Bronchial epithelial cell (primary cell): ENCODE measurements at places on chromosomes 4 and X.

DNA sequence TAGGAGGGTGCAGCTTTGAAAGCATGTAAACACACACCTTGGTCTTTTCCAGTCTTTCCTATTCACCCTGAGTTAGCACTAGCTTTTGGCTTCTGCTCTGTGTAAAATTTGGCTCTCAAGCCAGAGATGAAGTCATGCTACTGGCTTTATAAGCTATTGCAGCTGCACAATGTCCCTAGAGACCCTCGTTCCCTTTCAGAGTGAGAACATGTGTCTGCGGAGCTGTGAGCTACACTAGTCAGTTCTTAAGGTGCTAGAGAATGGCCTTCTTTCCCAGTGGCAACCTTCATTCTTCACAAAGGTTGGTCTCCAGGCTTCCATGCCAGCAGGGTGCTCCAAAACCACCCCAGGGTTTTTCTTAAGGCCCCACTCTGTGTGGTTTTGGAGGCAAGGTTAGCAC is 199.1 kb downstream of the SPATA18 start:
- DNase-seq, result no peak

DNA sequence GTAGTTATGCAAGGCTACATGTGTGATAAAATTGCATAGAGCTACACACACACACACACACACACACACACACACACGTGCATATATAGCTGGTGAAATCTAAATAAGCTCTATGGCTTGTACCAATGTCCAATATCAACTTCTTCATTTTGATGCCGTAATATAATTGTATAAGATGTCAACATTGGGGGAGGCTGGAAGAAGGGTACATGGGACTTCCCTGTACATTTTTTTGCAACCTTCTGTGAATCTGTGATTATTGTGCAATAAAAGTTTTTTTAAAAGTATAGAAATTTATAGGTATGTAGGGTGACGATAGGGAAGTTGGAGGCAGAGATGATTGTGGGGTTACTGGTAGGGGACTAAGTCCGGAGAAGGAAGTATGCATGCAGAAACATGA is 105.5 kb downstream of the HDAC8 start:
- DNase-seq, result no peak

DNA sequence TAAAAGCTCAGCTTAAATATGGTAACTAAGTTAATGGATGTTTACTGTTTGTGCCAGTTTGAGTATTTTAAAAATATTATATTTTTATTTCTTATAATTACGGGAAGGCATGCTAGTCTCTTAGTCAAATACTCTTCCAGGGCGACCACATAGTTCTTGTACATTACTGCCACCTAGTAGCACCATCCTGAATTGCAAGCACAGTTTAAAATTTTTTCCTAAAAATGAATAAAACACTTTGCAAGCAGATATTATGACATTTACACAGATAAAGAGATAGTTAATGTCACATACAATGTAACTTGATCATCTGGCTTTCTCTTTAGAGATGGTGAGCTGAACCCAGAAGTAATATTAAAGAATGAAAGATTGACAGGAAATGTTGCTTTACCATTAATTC is 11.5 kb downstream of the NDP start:
- no peak for DNase-seq

DNA sequence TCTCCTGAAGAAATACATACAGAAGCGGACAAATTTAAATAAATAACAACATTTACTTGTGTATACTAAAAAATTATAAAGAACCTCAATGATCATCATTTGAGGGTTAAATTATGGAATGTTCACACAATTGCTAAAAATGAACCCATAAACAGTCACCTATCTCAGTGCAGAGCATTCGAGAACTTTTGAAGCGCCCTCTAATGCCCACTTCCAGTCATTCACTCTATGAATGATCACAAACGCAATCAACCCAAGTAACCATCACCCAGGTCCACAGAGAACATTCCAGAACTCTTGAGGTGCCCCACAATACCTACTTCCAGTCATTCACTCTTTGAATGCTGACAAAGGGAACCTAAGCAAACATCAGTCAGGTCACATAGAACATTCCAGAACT is 103.5 kb upstream of the PLAC1 start:
- DNase-seq, result no peak

GRCh38 chr4:41144812-41145211 is 69.5 kb downstream of the APBB2 start:
- DNase-seq, result peak; percentile 65

- no peak for DNase-seq
Measured at GRCh38 chr4:52950226-52950625, 88.1 kb downstream of the RASL11B start.

DNA sequence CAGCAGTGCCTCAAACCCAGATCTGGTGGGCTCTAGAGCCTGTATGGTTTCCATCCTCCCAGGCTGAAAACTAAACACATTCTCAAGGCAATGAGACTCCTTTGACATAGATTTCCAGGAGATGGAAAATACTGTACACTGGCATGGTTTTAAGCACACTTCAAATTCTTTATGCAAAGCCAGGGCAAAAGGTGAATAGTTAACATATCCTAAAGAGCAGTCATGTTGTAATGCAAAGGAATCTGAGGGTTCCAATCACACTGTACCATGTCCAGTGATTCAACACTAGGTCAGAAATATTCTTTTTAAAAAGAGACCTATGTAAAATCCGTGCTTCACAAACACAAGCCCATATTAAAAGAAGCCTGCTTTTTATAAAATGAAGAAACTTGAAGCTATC is 195.3 kb downstream of the QDPR start:
- DNase-seq, result no peak

- no peak for DNase-seq
Measured at GRCh38 chrX:150507251-150507856, 61.1 kb upstream of the MTM1 start.

DNA sequence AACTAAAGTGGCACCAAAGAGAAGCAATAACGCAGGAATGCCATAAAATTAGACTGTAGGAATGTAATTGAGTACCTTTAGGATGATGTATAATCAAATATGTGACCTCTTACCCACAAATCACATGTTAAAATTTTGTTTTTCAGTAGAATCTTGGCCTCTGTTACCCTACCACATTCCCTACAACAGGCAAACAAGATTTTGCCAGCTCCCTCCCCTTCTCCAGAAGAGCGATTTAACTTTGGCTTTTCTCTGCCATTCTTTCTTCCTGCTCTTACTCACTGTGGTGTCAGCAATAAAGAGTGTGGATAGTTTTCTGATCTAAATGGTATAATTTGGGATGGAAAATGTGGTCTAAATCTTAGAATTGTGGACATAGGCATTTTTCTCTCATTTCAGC is 57.2 kb downstream of the TRIM2 start:
- no peak for DNase-seq

DNA sequence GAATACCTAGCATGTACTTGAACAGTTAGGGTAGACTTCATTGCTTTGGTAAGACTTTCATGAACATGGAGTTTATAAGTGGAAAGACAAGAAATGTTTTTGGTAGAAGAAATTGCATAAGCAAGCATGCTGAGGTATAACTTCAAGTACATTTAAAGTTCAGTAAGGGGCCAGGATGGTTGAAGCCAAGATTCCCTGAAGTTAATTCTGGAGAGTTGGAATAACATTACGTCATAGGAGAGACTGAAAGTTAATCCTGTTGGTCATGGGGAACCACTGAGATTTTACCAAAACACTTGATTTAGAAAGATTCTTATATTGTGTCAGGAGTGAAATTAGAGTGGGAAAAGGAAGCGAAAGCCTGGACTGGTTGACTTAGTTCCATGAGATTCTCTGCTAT is 767.5 kb upstream of the MAGEB2 start:
- DNase-seq, result no peak

DNA sequence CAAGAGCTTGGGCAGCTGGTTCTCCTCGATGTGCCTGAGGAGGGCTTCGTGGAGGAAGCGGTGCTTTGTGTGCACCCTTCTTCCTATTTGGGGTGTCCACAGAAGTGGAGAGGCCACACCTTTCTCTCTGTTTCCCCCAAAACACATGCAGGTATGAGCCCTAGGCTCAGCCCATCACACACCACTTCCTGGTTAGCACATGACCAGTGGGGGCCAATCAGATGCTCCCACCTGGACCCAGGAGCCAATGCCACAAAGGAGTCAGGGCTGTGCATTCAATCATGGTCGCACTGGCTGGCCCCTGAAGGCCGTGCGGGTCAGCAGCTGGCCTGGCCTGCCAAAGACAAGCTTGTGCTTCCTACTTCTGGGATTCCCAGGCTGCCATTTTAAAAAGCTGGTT is 51.4 kb downstream of the PPP2R2C start:
- DNase-seq, result no peak

- no peak for DNase-seq
Measured at GRCh38 chr4:85534120-85534519, 59.2 kb downstream of the ARHGAP24 start.

DNA sequence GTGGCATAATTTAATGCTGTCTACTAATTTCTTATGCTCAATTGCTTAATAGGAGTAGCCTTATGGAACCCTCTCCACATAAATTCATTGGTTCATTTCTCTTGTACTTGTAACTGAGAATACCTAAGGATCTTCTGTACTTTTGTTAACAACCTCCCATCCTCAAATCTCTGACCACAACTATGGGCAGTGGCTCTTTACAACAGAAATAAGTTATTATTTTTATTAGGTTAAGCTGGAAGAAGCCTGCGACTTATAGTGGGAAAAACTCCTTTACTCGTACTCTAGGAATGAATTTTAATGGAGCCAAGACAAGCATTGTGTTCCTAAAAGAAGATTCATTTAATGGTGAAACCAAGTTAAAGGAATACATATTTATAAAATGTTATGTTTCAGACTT is 337.1 kb upstream of the CTSO start:
- DNase-seq, result no peak

- DNase-seq, result peak; percentile 15
Measured at GRCh38 chr4:87938746-87939145, 36.8 kb upstream of the SPP1 start.

DNA sequence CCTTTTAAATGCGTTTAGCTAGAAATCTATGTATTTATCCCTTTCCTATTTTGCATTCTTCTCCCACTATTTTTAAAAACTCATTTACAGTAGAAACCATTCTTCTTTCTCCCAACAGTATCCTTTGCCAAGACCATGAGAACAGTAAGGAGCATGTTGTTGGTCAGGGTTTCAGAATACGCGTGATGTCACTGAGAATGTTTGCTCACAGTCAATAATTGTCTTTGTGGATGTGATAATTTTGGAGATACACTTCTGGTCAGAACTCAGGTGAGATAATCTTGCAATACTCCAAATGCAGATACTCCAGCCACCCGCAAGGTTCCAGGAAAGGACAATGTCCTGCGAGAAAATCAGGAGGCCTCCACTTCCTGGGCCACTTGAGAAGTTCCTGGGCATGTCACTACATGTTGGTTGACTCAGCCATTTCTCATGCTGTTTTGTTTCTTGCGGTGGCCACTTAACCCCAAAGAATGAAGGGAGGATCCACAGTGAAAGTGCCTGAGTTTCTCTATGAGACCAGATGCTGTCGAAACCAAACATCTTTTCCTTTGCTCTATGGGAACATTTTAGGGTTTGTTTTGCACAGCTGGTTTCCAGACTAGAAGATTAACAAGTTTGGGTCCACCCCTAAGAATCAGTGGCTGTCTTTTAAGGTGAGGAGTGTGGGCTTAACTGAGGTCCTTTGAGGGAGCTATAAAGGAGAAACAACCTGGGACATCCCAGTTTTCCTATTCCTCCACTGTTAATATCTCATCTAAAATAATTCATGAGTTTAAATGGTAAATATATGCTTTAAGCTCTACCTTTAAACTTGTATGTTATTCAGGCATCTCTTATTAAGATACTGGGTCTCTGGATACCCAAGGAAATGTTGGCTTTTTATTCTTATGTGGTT is 116.0 kb downstream of the SOWAHB start:
- DNase-seq, result peak; percentile 100

DNA sequence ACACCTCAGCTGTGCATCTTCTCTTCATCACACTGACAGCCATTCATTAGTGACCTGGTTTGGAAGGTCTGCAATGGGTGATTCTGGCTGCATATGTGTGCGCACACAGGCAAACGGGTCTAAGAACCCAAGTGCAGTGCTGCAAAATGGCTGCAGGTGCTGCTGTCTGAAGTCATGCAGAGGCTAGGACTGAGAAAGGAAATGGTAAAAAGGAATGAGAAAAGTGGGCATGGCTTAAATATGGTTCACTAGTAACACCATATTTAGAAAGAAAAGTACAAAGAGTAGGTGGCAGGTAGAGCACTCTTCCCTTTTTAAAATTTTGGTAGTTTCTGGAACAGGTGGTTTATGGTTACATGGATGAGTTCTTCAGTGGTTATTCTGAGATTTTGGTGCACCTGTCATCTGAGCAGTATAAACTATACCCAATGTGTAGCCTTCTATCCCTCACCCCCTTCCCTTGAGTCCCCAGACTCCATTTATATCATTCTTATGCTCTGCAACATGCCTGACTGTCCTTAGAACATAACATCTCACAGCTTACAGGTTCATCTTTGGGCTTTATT is 78.4 kb downstream of the CCNG2 start:
- no peak for DNase-seq

- DNase-seq, result peak; percentile 85
Measured at GRCh38 chr4:142719854-142720541, 126.1 kb downstream of the INPP4B start.

DNA sequence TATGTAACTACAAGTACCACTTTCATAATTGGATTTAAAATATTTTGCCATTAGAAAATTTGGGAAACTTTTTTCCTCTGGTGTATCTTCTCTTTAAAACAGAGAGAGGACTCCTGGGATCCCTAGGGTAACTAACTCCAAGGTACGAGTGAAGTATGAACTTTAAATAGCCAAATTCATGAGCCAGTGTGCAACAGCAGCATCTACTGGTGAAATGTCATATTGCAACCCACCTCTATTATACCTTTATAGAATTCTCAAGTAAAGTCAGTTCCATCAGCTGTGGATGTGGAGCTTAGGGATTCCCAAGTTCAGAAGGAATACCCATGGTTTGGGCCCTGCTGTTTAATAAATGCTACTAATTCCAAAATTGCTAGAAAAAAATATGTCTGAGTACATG is 282.7 kb upstream of the TAPT1 start:
- DNase-seq, result peak; percentile 9

- DNase-seq, result no peak
Measured at GRCh38 chr4:150178161-150178560, 99.9 kb downstream of the DCLK2 start.

- DNase-seq, result peak; percentile 39
Measured at GRCh38 chr4:20493761-20494353, 206.4 kb upstream of the PACRGL start.

GRCh38 chrX:14922437-14922836 is 49.2 kb downstream of the MOSPD2 start:
- DNase-seq, result peak; percentile 82

GRCh38 chr4:108311313-108311712 is 142.6 kb upstream of the LEF1 start:
- no peak for DNase-seq

DNA sequence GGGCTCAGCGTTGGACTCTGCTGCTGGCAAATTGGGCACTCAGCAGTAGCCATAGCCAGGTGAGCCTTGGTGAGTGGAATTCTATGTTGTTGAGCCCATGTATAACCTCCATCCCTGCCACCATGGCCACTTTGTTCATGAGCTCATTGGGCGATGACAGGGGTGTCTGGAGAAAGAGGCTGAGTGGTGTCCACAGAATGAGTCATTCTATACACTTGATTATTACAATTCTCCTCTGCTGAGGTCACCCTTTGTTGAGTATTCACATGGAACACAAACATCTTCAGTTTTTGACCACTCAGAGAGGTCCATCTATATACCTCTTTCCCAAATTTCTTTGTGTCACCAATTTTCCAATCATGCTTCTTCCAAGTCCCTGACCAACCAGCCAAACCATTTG is 1341.7 kb downstream of the PCDH7 start:
- peak; percentile 29 for DNase-seq
